ENCODE measurements at places on chromosomes 1 and 21.
A peak's percentile ranks its signal among the peaks of the same experiment; 100 is the strongest.

- no peak for DNase-seq
Observed at GRCh38 chr1:226638608-226639007, 90.0 kb downstream of the STUM start.

DNA sequence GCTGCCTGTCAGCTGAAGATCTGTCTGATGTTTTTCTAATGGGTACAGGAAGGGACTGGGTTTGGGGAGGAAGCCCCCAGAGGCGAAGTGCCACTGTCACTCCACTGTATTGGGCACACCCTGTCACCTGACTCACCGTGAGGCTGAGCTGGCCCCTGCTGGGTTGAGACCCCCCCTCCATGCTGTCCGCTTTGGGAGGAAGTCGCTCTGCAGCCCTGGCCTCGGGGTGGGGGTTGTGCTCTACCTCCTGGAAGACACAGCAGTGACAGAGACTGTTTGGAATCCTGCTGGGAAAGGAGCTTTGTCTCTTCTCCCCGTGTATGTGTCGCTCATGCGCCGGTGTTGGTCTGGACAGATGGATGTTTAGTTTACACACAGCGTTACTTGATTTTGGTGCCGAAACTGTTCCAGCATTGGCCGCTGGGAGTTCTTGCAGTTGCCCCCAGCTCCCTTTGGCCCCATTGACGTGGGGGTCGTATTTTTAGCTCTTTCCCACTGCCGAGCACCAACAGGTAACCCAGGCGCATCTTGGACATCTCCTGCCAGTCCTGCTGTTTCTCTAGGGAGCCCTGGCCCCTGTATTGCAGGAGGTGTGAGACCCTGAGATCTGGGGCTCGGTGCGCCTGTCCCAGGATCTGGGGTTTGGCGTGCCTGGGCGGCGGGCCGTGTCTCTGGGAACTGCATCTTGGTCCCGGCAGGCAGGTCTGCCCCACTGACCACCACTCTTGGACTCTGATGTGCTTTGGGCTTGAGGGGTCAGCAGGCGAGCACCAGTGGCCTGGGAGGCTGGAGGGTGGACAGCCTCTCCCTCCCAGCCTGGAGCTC lies 30.3 kb downstream of the SLX9 start:
- no peak for DNase-seq

DNA sequence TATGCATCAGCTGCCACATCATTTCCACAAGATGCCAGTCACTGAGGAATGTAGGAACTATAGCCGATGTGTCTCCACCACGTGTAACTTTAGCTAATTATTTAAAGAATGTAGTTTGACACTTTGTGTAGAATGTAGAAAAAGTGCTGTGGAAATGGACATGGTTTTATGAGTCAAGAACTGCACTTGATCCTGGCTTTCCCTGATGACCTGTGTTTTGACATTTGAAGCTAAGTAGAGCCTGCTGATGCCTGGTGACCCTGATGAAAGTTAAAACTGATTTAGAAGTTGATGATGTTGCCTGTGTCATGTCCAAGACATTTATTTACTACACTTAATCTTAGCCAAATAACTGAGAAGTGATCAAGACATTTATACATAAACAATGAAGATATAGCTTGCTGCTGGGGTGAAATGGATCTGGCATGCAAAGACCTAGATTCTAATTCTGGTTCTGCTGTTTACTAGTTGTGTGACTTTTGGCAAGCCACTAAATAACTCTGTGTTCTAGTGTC lies 4.4 kb upstream of the OSBPL9 start:
- no peak for DNase-seq

DNA sequence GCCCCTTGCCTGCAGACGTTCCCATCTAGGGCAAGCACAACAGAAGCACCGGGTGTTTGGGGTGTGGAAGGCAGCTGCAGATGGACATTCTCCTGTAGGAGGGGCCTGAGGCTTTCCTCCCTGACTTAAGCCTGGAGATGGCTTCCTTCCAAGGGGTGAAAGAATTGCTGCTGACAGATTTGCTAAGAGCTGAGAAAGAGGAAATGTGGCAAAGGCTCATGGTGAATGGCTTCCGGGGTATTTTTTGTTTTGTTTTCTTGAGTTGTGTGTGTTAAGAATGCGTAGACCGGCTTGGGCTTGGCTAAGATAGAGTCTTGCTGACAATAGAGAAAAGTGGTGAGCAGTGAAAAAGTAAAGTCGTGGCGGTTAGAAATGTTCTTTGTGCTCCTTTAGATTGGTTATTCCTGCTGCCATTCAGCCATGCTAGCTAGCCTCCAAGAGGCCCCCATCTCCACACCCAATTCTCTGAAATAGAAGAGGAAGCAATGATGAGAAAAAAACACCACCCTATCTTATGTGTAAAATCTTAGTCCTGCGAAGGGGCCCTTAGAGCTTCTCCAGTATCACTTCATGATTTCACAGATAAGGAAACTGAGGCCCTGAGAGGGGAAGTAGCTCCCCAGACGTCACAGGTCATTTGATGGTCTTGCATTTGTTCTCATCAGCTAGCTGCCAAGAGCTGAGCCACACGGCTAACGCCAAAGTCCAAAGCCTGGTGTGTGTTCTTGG lies 36.9 kb downstream of the EIF2D start:
- no peak for DNase-seq

DNA sequence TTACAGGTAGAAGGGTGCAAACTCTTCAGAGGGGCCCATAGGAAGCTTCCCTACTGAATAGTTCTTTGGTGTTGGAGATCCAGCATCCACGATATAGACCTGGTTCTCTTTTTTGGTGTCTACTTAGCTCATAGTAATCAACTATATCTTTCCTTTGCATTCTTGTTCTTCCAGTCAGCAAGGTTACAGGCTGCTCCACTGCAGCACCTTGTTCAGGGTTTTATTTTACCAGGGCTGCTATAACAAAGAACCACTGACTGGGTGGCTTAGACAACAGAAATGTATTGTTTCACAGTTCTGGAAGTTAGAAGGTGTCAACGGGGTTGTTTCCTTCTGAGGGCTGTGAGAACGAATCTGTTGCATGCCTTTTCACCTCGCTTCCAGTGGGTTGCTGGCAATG lies 136.3 kb downstream of the CLEC20A start:
- no peak for DNase-seq

DNA sequence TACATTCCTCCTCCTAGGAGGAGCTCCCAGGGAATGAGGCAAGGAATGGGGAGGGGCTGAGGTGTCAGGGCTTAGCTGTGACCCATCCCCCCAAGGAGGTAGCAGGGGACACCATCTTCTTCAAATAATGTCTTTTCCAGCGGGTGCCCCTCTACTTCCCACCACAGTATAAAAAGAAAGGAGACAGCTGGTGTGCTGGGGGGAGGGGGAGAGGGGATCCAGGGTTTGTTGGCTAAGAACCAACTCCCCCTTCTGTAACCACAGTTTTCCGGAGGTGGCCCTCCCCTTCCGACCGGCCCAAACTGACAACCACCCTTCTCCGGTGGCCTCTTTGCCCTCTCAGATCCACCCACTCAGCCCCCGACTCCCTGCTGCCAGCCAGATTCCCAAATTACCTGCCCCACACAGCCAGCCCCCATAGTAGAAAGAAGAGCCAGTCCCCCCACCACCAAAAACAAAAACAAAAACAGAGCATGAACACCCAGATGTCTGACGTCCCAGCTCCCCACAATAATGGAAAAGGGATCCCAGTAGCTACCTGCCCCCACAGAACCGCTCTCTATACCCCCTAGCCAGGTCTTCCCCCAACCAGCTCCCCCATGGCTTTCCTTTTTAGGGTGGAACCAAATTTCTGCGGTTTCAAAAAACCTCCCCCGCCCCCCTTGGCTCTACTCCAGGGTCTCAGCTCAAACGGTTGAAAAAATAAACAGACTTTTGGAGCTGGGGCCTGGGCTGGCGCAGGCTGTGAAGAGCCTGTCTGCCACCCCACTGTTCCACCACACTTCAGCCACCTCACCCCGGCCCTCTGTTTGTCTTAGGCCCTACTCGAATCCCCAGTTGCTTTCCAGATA lies 2.1 kb downstream of the ARHGEF2 start:
- peak; percentile 58 for DNase-seq

- DNase-seq = no peak
Observed at GRCh38 chr1:150559656-150560010, 10.4 kb downstream of the ADAMTSL4 start.

DNA sequence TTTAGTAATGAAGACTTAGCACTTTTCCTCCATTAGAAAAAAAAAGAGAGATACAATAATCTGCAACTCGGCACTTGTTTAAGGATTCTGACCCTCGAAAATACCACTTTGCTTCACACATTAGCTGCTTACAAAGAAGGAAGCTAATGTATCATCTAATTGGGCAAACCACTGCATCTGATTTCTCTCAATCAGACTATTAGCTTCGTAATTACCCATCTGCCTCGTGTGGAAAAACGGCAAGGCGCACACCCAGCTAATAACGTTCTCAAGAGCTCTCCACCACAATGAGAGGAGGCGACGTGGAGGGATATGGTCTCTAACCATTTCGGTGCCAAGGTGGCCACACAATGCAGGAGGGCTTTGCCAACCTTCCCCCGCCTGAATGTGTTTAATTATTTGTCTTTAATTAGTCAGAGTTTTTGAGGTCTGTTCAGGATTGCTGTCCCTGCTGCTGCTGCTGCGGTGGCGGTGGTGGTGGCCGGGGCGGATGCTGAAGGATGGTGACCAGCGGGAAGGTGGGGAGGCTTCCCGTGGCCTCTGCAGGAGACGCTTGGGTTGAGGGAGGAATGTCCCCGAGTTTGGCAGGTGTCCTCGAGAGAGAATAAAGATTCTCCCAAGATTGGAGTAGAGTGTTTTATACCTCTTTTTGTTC lies 374.5 kb downstream of the RPS6KC1 start:
- no peak for DNase-seq

- DNase-seq = no peak
Observed at GRCh38 chr21:19914028-19914427, 1084.2 kb upstream of the NCAM2 start.

DNA sequence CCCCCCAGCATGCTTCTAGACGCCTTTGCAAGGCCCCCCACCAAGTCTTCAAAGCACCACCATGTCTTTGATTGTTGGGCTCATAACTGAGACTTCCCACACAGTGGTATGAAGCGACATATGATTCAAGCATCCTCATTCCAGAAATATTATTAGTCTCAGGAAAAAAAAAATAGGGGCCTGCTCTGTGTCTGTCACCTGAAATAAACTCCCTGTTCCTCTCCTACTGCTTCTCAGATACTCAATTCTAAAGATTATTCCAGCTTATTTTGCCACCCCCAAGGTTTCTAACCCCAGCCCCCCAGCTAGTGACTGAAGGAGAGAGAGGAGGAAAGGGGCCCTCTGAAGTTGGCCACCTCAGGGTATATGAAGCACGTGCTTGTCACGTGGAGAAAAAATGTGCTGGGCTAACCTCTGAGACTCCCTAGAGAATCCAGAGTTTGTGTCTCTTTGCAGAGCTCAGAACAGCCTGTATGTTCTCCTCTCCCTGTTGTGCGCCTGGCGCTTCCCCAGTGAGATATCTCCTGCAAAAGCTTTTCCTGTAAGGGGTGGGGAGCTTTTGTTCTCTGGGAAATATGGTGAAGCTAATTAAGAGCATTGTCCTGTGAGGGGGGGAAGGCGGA lies 35.9 kb upstream of the RASAL2 start:
- no peak for DNase-seq

- no peak for DNase-seq
Observed at GRCh38 chr1:234558330-234558836, 51.6 kb downstream of the IRF2BP2 start.

DNA sequence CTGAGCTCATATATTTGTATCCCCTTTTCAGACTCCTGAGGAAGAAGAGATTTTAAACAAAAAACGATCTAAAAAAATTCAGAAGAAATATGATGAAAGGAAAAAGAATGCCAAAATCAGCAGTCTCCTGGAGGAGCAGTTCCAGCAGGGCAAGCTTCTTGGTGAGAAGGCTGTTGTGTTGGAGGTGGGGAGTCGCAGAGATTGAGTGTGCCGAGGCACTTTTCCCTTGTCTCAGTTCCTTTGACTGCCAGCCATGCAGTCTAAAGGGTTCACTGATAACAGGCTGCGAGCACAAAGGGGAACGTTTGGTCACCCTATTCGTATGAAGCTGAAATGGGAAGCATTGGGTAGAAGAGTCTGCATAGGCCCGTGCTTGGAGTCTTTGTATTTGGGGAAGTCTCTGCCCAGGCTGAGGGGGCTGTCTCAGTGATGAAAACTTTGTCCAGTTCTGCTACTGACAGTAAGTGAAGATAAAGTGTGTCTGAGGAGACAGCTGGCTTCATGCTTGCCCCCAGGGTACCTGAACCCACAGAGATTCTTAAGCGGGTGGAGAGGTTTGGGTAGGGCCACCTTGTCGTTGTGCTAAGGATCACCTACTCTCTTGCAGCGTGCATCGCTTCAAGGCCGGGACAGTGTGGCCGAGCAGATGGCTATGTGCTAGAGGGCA lies 2.8 kb downstream of the RPS8 start:
- DNase-seq = no peak

- no peak for DNase-seq
Observed at GRCh38 chr1:20337581-20337980, 46.9 kb downstream of the VWA5B1 start.

Data from stimulated activated CD8-positive, alpha-beta memory T cell treated with anti-CD3 and anti-CD28 coated beads, Interleukin-7, amount 100 ng/mL, for 4 hours (primary cell).